NCI-H510A treated with DMSO at 0.1 percent for 48 hours (cell line): ENCODE measurements at places on chromosomes 12 and 14.
A peak's percentile ranks its signal among the peaks of the same experiment; 100 is the strongest.

DNA sequence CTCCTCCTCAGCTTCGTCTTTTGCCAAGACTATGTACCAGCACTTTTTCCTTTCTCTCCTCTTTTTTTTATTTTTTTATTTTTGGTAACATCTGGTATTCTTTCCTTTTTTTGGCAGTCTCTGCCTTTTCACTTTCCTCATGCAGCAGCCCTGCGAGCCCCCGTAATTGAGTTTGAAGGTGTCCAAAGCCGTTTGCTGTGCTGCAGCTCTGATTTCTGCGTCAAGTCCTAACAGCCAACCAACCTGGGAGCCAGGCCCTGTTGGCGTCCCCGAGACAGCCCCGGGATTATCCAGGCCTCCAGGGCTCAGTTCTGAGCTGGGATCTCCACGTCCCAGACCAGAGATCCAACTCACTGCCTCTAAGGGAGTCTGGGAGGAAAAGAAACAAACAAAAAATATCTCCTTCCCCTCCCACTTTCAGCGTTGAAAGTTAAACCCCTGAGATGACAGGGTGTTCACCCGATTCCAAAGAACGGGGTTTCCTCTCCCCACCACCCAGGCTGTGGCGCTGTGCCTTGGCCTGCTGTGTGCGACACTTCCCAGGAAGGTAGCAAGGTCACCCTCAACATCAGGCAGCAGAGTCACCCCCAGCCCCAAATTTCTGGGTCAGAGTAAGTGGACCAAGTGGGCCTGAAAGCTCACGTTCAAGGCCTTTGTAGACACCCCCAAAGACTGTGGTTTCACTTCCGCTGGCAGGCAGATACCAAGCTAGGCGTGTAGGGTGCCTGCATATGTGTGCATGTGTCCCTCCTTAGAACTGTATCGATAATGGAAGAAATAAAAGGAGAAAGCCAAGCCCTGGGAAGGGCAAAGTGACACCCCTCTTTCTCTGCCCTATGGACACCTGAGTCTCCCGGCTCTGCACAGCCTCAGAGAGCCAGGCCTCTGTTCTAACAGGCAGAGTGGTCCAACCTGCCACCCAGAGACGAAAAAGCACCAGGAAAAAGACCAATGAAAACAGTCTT lies 11.1 kb downstream of the BCL11B start:
- DNase-seq, result no peak

DNA sequence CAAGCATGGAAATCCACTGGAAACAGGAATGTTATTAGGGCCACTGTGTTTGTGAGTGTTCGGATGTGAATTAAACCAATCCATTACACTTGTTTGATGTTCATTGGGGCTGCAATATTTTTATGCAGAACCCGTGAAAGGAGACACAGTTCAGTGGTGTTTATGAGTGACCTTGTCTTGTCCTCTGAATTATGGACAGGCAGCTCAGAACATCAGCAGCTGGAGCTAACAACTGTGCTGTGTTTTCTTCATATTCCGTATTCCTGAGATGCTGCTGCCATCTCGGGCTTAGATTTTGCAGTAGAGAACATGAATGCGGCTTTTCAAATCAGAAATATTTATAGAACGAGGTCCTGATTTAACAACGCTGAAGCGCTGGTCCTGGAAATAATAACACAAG lies 20.3 kb upstream of the CACNA1C start:
- DNase-seq, result no peak

DNA sequence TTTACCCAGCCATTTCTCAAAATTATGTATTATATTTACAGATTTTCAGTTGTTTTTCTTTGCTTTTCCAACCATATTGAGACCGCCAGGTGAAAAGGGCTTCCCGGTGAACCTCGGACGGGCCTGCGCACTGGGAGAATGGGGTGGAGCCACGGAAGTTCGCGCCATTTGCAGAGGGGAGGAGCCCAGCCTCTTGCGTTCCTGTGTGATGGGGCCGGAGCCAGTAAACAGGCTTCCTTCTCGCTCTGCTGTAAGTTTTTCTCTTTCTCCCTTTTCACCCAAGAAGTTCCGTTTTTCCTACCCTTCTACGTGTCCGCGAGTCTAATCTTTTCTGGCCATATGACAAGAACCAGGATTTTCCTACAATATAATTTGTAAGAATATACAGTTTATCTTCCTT lies 1108.8 kb upstream of the SEL1L start:
- DNase-seq, result peak; percentile 92

DNA sequence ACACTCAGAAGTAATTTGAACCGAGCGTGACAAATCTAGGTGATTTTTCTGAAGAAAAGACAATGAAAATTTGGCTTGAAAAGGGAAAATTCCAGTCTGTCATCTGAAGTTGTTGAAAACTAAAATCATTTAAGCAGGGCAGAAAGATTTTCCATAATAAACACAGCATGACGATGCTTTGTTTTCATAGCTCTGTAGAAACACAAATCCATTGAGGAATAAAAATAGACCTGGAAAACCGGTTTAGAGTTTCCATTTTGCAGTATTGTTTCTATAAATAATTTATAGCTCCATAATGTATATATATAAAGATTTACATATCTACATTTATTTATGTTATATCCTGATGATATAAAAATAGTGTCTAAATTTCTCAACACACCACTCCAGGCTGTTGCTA lies 1918.5 kb upstream of the FLRT2 start:
- DNase-seq, result no peak

DNA sequence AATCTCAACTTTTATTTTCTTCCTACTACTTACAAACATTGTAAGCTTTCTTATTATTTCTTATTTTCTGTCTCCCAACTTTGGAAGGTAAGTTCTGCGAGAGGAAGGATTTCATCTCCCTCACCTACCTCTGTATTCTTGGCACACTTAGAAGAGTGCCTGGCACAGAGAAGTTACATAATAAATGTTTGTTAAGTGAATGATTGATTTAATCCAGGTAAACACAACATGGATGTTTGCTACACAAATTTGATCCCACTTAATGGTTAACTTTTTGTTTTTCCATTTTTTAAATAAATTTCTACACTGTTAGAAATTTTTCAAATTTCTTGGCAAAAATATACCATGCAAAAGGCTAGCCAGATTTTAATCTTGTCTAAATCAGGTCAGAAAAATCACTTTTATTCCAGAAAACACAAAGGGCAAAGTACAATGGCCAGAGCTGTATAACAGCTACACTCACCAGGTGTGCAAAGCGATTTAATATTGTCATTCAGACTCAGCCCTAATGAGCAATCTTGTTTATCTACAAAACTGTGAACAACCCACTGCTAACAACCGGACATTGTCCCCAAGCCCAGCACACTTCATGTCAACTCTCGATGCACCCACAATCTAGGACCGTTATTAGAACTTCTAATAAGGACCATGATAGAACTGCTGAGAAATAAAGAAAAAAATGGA lies 222.1 kb upstream of the EEA1 start:
- DNase-seq, result no peak

- DNase-seq, result no peak
Measured at GRCh38 chr12:78396538-78396937, 468.0 kb upstream of the SYT1 start.

GRCh38 chr12:105936496-105936895 lies 202.3 kb downstream of the NUAK1 start:
- DNase-seq, result no peak

DNA sequence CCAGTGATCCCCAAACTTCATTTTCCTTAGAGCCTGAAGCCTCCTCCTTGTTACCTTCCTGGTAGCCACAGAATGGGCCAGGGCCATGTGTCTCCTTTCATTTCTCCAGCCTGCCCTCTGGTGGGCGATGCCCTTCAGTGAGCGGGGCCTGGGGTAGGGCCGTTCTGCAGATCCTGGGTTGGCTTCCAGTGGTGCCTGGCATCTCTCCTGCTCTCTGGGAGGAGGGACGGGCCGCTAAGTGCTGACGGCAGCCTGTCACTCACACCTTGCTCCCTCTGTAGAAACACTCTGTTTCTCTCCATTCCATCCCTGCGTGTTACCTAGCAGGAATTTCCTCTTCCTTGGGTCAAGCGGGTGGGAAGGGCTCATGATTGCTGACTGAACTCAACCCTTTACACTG lies 232.1 kb downstream of the CACNA1C start:
- peak; percentile 78 for DNase-seq

- no peak for DNase-seq
Measured at GRCh38 chr12:6998715-6999451, 19.4 kb downstream of the LPCAT3 start.

DNA sequence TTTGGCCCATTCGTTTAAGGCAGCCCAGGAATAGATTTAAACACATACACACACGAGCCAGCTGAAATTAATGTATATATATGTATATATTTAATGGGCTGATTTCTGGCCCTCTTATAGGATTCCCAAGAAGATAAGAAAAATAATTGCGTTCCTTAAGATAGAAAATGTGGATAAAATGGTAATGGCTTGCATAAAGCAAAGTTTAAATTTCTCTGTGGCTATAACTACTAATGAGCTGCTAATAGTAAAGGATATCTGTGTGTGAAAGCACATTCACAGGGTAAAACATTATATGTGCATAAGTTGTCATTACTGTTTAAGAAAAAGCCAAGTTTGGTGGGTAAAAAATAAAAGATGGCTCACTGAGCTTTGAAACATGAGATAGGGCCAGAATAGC lies 133.6 kb upstream of the AMIGO2 start:
- no peak for DNase-seq

GRCh38 chr14:36439766-36440165 lies 80.3 kb downstream of the NKX2-1 start:
- DNase-seq, result peak; percentile 83

- peak; percentile 14 for DNase-seq
Measured at GRCh38 chr14:22653012-22653621, 9.0 kb upstream of the OR6J1 start.

DNA sequence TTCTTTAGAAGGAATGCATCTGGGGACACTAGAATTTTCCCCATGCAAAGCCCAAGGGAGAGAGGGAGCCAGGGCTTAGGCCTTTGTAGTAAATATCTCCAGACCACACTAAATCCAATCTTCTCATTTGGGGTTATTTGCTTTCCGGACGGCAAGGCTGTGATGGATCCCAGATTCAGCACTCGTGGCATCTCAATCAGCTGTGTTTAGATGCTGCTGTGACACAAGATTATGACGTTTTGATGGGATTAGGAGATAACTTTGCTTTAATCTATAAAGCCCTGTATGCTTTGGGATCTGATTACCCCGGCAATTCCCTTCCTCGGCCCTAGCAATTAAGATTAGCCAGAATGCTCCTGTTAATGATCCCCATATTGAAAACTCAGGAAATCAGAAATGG lies 686.7 kb upstream of the TBX3 start:
- DNase-seq, result no peak

DNA sequence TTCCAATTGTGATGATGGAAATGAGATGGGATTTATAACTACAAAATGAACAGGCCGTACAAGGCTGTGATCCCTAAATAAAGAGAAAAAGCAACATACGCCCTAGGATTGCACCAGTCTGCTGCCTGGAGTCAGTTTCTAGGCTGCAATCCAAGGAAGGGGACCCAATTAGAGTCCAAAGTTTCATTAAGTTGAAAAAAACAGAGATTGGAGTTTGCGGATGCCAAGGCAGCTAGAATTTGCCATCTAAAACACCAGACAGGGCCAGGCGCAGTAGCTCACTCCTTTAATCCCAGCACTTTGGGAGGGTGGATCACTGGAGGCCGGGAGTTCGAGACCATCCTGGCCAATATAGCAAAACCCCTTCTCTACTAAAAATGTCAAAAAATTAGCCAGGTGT lies 661.0 kb downstream of the RPS29 start:
- no peak for DNase-seq

- DNase-seq, result no peak
Measured at GRCh38 chr12:81329085-81329484, 251.2 kb downstream of the ACSS3 start.

DNA sequence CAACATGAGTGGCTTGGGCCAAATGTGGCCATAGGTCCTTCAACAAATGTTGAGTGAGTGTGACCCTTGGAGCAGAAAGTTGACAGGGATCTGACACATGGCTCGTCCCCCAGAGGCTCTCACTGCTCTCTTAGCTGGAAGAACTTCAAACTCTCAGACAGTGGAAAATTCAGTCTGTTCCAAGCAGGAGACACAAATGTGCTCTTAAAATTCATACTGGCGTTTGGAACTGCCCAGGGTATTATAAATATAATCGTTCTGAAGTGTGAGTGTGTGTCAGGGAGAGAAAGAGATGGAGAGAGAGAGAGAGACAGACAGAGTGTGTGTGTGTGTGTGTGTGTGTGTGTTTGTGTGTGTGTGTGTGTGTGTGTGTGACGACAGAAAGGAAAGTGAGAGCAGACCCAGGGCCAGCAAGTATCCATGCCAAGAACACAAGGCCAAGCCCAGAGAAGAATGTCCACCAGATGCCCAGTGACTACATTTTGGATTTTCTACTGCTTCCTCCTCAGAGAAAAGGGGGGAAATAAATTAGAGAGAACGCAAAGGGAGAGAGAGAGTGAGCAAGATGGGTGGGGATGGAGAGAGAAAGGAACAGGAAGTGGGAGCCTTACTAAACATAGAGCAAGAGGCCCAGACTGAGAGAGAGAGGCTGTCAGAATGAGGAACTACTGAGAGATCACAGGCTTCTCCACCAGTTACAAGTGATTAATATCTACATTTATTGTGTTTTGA lies 193.6 kb upstream of the NUDT4 start:
- no peak for DNase-seq

GRCh38 chr12:31218203-31219025 lies 107.5 kb downstream of the SINHCAF start:
- DNase-seq, result no peak

DNA sequence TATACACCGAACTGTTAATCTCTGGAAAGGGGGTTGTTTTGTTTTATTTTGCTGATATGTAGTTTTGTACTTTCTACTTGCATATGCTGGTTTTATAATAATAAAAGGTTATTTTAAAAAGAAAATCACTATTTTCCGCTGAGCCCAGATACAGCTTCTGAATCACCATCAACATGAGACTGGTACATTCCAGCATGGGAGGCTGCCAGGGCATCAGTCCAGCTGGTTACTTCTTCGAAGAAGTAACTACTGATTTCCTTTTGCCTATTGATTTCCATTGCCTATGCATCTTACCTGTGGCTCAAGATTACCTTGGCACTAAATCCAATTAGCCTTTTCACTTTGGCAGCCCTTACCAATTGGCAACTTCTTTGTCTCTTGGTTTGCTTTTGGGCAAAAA lies 11.7 kb upstream of the OSBPL8 start:
- no peak for DNase-seq

DNA sequence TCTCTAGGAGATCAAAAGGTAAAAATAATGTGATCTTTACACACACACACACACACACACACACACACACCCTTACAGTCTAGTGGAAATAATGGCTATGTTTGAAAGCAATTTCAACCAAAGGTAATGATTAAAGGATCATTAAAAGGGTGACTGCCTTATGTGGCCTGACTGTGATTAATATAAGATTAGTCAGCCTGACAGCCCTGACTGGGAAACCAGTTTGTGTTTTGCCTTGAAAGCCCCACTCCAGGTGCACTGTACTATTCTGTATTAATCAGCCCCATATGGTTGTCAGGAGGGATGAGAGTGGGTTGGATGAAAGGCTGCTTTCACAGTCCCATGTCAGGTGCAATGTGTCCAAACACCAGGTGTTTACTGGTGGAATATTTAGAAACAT lies 10.5 kb downstream of the RASSF9 start:
- no peak for DNase-seq

- no peak for DNase-seq
Measured at GRCh38 chr12:77648716-77649115, 182.0 kb upstream of the NAV3 start.
